SW480 (cell line): ENCODE measurements at places on chromosomes 7 and 10.

DNA sequence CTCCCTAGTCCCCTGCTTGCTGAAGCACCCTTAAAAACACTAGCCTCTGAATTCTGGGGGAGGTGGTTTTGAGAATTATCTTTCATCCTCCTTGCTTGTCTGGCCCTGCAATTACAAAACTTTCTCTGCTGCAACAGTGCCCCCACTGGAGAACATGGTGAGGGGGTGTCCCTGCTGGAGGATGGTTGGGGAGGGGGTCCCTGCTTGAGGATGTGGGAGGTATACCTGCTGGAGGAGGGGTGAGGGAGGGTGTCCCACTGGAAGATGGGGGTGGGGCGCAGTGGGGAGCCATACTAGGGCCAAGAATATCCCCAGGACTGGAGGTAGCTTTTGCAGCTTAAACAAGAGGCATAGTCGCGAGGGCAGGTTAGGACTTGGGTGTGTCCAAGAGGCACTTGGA is 3.2 kb upstream of the POLM start:
- no peak for DNase-seq

DNA sequence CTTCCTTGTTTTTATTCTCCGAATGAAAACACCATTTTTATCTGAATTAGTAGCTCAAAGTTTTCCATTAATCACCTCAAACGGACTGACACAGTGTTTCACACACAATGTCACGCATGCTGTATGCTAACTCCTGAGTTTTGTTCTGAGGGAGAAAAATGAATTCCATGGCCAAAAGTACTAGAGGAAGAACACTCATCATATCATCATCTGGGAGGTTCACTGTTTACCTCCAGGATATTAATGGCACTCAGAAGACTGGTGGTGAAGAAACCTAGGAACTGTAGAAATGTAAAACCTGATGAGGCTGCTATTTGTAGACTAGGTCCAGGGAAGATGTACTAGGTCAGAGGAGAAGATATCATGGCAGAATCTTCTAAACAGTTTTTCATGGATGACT is 395.6 kb upstream of the ETV1 start:
- no peak for DNase-seq

DNA sequence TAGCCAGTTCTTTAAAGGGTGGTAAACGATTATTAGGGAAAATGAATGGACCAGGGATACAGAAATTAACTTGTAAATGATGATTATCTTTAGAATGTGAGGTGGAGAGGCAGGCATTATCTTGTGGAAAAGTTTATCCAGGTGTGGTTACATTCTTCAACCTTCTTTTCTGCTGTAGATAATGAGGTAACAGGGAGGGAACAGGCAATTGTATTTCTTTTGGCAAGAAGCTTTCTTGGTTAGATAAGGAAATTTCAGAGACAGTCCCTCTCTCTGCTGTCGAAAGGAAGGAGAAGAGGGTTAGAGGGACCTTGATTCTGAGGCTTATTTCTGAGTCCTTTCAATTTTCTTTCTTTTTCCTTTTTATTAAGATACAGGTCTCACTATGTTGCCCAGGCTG is 32.1 kb downstream of the MRPL32 start:
- DNase-seq, result no peak

- DNase-seq, result peak; percentile 41
These were observed 57.9 kb downstream of the NOD1 start for GRCh38 chr7:30420662-30421061.
